ENCODE measurements at places on chromosomes 2 and 18.

GRCh38 chr2:141529659-141530058 lies 601.2 kb downstream of the LRP1B start:
- ATAC-seq, result no peak

DNA sequence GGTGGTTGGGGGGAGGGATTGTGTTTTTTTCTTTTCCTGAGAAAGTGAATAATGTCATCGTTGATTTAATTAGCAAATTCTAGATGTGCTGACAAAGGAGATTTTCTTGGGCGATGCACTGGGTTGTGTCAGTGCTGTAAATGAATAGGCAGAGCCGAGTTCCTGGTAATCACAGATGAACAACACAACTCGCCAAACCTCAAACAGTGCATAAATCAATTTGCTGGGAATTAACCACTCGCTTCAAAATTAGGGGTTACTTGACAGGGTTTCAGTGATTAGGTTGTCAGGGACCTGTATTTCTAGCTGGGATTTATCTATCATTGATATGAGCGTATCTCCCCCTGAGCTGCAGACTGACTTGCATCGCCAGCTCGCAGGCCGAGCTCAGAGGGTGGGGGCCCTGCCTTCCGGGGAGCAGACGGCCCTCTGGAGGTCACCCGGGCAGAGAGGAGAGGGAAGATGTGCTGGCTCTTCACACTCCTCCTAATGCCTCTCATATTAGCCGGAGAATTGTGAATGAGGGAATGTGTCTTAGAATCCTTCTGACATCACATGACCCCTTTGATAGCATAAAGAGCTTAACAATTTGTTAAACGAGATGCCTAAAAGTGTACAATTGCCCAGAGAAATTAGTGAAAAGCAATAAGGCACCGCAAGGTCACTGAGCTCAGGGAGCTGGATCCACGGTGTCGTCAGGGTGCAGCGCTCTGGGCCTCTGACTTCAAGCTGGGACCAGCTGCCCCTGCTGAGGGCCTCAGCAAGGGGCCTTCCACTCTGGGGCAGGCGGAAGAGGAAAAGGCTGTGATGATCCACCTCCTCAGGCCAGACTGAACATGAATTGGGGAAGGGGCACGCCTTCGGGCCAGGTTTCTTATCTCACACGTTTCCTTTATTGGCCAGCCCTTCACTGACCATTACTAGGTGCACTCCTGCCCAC lies 48.9 kb downstream of the SMIM21 start:
- no peak for ATAC-seq

GRCh38 chr2:231612456-231613330 lies 20.0 kb downstream of the TEX44 start:
- ATAC-seq, result peak; percentile 90

DNA sequence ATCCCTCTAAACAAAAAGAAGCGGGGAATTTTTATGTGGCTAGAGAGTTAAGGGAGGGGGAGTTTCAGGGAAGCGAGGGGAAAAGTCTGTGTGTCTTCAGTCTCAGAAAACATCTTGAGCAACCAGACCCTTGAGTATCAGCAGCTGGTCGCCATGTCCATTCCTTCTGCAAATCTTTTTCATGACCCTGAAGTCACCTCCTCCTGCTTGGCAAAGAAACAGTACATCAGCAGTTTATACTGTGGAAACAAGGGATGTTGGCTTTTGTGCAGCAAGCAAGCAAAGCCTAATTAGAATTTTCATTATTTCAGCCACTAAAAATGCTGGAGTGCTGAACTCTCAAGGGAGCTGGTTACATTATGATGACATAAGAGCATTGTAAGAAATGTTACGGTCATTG lies 187.4 kb upstream of the SLC8A1 start:
- no peak for ATAC-seq

GRCh38 chr18:56009411-56009810 lies 421.4 kb upstream of the TCF4 start:
- ATAC-seq, result no peak

- ATAC-seq, result peak; percentile 82
Measured at GRCh38 chr2:176643646-176644045, 374.4 kb downstream of the MTX2 start.

- no peak for ATAC-seq
Measured at GRCh38 chr2:71620851-71621251, 167.5 kb downstream of the DYSF start.
